CD4-positive, alpha-beta T cell treated with Interleukin-10 for 1 hour (primary cell): ENCODE measurements at places on chromosomes 16 and 17.

DNA sequence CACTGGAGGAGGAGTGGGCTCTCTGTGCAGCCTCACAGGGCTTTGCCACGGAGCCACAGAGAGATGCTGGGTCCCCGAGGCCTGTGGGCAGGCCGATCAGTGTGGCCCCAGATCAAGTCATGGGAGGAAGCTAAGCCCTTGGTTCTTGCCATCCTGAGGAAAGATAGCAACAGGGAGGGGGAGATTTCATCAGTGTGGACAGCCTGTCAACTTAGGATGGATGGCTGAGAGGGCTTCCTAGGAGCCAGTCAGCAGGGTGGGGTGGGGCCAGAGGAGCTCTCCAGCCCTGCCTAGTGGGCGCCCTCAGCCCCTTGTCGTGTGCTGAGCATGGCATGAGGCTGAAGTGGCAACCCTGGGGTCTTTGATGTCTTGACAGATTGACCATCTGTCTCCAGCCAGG, 3.9 kb downstream of the NXPH3 start:
- no peak for DNase-seq

DNA sequence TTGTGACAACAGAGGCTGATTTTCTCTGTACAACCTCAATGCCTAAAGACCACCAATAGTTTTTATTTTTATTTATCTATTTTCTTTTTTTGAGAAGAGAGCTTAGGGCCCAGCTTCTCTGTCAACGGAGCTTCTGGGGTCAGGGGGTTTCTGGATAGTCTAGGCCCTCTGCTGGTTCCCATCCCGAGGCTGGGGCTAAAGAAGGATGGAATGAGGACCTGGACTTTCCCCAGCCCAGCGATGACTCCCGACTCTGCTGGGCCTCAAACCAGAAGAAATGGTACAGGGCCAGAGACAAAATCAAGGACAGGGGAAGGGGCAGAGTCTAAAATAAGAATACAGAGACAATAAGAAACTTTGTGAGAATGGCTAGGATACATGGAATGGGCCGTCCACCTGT, 5.7 kb upstream of the TSPOAP1 start:
- no peak for DNase-seq

GRCh38 chr17:28907709-28908475, 5.0 kb upstream of the DHRS13 start:
- DNase-seq = no peak

GRCh38 chr17:7880076-7880868, 8.3 kb upstream of the CHD3 start:
- no peak for DNase-seq

- DNase-seq = no peak
Measured at GRCh38 chr17:956905-957304, 22.7 kb downstream of the NXN start.

- no peak for DNase-seq
Measured at GRCh38 chr17:82613283-82614094, 34.8 kb downstream of the WDR45B start.
